ENCODE measurements at places on chromosomes 12 and 14. TPM values are rescaled to one million over a fixed set of nuclear protein-coding genes. Genes with fewer than 3 reads are reported as not detected.

DNA sequence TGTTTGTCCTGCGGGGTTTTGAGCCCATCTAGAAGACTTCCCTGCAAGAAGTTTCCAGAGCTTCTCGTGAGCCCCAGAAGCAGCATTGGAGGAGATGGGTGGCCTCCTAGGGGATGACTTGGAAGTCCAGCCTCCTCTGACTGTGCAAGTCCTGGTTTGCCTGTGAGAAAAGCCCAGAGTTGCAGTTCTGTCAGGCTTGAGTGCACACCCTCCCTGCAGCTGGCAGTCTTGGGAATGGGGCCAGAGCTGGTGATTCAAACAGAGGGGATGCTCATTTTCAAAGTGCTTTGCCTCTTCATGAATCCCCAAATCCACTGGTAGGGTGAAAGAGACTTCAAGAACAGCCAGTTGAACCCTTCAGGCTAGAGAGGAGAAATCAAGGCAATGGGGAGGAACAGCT is 3.9 kb upstream of the PPP1R1A start:
- no peak for DNase-seq

DNA sequence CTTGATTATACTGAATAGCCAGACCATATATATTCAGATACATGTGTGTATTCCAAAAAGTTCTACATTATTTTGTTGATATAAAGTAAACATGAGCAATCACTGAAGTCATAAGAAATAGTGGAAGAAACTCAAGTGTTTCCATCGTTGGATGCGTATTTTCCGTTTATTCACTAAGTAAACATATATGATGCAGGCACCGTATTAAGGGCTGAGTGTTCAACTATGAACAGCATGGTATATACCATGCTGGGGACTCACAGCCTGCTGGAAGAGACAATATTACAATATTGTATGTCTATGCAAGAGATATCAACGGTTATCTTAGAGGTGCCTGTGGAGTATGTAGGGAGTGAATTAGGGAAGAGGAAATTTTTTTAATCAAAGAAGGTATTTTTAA is 1.2 kb downstream of the PYROXD1 start:
- DNase-seq, result no peak

GRCh38 chr14:68146818-68147217 is 327.2 kb downstream of the RAD51B start:
- DNase-seq, result no peak

DNA sequence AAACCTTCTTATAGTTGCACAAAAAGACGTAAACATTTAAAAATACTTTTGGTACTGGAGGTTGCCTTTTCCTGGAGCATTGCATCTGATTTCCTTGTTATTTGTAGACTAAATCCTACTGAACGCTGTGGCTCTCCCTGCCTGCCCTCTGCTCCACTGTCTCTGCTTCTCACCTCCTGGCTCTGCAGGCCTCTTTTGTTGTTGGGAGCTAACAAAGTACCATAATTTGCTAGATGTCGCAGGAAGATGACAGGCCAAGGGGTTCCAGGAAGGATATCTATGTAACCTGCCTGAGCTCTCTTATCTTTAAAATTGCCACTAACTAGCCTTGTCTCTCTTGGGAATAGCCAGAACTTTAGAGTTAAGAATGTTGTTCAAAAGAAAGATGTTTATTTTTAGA is 21.4 kb downstream of the SYNE2 start:
- DNase-seq, result no peak

DNA sequence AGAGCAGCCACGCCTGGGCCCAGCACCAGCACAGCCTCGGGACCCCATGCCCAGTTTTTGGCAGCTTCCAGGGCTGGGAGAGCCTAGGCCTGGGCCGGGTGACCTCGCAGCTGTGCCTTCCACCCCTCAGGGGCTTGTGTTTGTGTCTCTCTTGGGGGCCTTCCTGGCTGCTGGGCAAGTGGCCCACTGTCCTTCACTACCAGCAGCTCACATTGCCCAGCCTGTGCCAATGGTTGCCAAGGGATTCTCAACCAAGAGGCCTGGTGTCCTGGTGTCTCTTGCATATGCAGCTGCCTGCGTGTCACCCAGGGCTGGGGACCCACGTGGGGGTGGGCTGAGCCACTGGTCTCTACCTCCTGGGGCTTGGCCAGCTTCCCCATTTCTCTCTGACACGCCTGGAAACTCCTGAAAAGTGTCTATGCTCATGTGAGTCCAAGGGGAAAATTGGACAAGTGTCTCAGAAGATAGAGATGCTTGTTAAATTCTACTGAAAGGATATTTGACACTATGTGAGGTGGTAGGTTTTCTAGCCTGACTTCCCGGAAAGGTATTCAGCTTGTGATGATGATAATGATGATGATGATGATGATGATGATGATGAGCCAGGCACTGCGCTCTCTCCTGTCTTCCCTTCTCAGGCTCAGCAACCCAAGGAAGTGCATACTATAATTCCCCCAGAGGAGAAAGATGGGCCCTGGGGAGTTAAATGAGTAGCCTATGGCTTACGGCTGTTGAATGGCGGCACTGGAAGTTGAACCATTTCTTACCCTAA is 48.8 kb upstream of the ESRRB start:
- no peak for DNase-seq

DNA sequence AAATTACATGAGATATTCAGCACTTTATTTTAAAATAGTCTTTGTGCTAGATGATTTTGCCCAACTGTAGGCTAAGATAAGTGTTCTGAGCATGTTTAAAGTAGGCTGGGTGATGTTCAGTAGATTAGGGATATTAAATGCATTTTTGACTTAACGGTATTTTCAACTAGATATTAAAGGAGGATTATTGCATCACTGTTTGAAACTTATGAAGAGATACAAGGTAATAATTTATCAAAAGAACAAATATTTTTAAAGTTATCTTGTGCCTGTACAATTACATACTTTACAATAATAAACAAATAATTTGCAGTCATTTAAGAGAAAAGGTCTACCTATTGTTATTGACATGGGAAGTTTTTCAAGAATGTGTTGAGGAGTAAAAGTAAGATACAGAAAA is 368.6 kb upstream of the DCN start:
- no peak for DNase-seq

DNA sequence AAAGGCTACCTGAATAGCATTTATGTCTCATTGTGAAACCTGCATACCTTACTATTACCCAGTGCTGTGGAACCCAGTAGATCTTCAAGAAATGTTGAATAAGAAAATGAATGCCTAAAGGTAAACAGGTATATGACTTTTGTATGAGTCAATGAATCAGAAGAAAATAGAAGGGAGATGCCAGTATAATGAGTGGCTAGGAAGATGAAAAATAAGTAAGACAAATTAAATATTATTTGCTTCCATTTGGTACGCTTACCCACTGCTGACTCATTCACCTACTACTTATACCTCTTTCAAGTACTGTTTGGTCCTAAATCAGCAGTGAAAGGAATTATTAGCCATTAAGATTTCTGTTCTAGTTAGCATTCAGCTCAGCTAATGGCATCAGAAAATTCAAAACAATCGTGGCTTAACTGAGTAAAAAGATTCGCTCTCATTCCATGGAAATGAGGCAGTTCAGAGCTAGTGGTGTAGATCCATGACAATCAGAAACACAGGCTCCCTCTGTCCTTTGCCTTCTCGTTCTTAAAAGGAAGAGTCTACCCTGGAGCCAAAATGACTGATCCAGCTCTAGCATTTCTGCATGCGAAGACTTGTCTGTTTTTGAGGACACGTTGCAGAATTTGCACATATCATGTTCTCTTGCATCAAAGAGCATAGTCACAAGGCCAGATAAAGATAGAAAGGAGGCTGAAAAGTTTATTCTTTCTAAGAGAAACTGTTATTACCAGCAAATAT is 705.8 kb upstream of the USP15 start:
- no peak for DNase-seq

DNA sequence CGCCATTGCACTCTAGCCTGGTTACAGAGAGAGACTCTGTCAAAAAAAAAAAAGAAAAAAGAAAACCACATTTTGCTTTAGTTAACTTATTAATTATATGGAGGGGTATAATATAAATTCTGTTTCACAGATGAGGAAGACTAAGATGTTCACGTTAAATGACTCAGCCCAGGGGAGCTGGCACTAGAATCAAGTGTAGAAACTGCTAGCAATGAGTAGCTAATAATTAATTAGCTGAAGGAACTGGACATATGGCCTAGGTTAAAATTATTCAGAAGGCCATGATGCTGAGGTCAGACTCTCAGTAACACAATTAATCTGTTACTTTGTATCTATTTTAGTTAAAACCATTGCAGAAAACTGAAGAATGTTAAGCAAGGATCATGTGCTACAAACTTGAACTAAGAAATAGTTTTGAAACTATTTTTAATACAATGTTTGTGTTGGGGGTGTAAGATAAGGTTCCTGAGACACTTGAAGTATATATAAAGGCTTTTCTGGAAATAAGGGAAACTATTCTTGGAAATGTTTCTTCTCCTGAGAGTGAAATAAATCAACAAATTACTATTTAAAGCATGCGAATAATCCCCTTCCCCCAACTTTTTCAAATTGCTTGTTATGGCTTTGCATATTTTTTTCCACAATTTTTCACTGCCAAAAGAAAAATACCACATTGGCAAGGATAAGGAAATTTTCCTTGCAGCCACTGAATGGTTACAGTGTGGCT is 589.3 kb downstream of the SOX5 start:
- no peak for DNase-seq

DNA sequence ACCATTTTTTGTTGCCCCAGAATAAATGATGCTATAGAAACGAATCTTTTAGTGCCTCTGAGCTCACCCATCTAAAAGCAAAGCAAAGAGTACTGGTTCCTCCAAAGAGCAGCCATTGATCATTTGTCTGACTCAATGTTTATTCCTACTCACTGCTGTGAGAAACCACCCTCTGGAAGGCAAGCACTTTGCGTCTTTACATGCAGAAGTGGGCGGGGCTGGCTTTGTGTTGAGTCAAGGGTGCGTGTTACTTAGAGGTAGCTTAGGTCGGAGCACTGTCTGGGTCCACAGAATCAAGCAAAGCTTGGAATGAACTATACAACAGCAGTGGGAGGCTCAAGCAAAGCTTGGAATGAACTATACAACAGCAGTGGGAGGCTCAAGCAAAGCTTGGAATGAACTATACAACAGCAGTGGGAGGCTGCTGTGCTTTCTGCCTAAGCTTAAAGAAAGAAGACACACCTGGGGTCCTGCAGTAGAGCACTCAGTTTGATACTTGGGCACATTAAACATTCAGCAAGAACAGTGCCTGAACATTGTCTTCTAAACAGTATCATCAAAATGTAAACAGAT is 77.2 kb upstream of the PRICKLE1 start:
- no peak for DNase-seq

DNA sequence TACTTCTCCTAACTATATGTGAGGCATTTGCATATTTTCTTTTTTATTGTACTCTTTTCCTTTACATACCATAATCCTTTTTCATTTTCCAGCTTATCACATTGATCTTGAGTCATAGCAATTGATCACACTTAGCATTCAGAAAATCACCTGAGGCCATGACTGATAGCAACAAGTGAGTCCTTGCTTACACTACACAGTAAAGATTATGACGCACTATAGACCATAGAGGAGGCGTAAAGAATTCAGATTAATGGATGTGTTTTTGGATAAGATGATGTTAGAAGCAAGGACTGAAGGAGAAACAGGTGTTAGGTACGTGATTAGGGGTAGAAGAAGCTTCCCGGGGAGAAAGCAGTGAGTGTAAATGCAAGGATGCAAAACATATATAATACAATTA is 637.7 kb downstream of the ETNK1 start:
- DNase-seq, result no peak

GRCh38 chr12:114809097-114809496 is 125.1 kb upstream of the TBX3 start:
- no peak for DNase-seq

DNA sequence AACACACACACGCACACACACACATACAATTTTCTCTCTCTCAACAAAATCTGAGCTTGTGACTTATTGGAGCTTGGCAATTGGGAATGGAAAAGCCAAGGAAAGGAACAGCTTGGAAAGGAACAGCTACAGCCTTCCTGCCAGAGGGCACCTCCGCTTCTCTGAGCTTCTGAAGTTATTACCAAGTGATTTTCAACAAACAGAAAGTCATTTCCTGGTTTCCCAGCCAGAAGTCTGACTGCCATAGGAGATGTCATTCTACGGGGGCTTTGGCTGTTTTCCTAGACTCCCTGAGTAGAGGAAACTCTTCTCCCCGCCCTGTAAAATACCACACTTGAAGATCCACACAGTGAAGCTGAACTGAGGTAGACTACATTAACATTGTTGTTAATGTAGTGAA is 198.3 kb downstream of the CFAP54 start:
- no peak for DNase-seq

- peak; percentile 84 for DNase-seq
Observed at GRCh38 chr12:2641207-2641606, 153.6 kb upstream of the FKBP4 start.

GRCh38 chr12:133130808-133131128 is 341 bp downstream of the ZNF10 start:
- no peak for DNase-seq

- DNase-seq, result peak; percentile 89
Observed at GRCh38 chr14:22986508-22987054, 4.2 kb upstream of the AJUBA start.

The MDGA2 gene
- 3.7 TPM for total RNA-seq

The MEG3 gene
- total RNA-seq, result 0.31 TPM

The TSPAN8 gene
- not detected for total RNA-seq

The FAM186B gene
- total RNA-seq, result 0.11 TPM
